Prostate gland (tissue), 2 donors: ENCODE measurements at places on chromosomes 7 and 10.

DNA sequence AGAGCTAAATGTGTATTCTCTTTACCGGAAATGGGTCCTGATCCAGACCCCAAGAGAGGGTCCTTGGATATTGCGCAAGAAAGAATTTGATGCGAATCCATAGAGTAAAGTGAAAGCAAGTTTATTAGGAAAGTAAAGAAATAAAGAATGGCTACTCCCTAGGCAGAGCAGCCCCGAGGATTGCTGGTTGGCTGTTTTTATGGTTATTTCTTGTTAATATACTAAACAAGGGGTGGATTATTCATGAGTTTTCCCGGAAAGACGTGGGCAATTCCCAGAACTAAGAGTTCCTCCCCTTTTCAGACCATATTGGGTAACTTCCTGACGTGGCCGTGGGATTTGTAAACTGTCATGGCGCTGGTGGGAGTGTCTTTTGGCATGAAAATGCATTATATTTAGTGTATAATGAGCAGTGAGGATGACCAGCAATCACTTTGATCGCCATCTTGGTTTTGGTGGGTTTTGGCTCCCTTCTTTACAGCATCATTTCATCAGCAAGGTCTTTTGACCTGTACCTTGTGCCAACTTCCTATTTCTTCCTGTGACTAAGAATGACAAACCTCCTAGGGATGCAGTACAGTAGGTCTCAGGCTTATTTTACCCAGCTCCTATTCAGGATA, 60.4 kb downstream of the ARL4A start:
- DNase-seq: no peak

GRCh38 chr7:98230746-98231471, 19.7 kb downstream of the BHLHA15 start:
- DNase-seq: no peak

- no peak for DNase-seq
Observed at GRCh38 chr10:85638797-85639196, 727.8 kb downstream of the GRID1 start.

DNA sequence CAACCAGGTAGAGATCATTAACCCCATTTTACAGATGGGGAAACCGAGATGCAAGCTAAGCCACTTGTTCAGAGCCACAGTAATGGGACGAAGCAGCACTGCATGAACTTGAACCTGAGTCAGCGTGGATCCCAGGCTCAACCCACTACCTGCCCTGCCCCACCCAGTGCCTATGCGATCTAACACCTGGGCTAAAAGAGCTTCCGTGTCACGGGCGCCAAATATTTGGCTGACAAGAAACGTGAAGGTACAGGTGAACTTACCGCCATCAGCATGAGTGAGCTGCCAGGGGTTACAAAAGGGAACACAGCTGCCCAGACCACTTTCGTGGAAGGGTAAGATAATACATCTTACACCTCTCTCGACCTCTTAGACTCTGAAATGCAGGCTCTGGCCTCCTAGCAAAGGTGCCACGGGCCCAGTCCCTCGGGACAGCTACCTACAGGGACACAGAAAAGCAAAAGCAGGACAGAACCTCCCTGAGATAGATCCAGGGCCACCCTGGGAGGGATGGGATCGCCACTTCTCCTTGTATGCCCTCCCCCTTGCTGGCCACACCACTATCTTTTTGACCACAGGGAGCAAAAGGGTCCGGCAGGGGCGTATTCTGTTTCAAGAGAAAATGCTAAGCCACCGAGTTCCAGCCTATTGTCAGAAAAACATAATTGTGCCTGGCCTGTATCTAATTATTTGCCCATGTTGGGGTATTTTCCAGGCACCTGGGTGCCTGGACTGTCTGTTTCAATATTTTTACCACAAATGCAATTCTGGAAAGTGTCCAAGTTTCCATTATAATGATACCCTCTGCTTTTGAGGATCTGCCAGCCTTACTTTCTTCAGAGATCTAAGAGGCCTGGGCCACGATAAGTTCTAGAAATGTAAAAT, 6.4 kb downstream of the CHST15 start:
- DNase-seq: no peak

DNA sequence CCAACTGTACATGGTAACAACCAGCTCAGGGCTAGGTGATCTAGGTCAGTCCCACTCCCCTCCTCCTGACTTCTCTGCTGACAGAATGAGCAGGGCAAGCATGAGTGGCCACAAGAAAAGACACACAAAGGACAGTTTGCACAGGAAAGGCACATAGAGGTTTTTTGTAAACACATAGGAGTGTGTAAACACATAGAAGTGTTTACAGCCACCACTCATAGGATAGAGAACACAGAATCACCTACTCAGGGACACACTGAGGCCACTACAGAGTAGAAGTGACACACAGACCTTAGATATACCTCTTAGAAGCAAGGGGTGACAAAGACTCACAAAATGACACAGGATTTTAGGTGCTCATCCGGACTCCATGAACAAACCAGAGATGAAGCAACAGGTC, 19.0 kb downstream of the NUDCD3 start:
- DNase-seq: no peak

DNA sequence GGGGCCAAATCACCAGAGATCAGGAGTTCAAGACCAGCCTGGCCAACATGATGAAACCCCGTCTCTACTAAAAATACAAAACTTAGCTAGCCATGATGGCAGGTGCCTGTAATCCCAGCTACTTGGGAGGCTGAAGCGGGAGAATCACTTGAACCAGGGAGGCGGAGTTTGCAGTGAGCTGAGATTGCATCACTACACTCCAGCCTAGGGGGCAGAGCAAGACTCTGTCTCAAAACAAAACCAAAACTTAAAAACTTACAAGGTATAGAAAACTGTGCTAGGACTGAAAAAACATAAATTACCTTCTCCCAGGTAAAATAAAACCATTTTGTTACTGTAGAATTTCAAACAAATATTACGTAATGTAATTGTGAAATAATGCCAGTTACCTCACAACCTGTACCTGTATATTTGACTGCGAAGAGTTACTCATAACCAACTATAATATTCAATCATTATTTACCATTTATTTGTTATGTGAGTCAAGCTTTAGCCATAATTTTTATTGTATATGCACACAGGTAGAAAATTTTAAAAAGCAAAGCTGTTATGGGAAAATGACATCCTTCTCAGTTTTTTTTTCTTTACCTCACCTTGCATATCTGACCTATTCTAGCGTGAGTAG, 180.9 kb downstream of the SEMA3A start:
- DNase-seq: no peak

GRCh38 chr7:123432601-123433000, 101.8 kb downstream of the IQUB start:
- DNase-seq: no peak

DNA sequence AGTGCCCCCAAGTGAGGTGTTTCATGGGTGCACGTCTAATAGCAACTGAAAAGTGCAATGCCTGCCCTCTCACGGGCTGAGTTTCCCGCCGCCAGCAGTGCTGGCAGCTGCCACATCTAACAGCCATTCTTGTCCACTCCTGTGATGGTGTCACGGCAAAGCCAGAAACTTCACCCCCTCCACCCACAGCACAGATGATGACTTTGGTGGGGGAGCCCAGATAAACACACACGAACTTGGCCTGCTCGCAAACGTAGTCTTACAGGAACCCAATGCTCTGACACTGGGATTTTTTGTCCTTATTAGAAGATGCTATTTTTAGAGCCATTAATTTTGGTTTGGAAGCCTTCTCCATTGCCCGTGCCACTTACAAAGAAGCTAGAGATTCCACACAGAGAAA, 26.7 kb downstream of the CPXM2 start:
- DNase-seq: no peak

DNA sequence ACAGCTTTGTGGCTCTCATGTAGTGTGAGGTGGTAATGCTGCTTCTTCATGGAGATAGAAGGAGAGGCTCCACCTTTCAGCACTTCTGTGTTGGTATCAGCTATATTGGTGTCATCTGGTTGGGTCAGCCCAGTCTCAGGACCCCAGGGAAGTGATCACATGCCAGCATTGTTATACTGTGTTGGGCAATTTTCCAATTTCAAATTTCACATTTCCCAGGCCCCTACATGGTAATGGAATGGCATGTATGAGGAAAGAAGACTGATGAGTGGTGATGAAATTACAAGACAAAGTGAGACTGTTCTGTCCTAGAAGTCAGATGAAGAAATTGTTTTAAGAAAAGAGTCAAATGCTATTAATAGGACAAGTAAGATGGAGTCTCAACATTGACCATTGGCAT, 3.7 kb upstream of the AKR1C3 start:
- no peak for DNase-seq

DNA sequence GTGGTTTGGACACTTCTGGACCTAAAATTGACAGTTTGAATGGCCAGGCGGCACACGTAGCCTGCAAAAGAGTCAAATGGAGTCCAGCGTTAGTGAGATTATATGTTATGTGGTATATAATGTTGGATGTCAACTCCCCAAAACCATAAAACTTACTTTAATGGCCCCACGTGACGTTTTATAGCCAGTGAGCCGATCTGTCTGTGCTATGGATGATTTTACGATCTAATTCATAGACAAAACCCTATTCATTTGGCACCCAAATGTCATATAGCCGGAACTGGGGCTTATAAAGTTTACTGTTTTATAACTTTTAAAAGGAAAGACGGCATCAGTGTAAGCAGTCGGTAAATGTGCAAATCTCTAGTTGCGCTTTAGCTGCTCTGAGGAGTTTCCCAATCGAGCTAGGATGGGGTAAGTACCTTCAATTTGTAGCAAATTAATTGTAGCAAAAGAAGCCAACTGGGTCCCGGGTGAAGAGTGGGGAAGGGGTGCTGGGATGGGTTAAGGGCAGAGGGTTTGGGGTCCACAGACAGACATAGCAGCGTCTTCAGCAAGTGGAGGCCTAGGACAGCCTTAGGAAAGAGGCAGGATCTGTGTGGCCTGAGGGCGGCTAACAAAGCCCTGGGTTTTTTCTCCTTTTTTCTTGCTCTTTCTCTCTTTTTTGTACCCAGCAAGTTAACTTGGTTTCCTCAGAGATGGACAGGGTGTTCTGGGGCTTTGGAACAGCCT, 3.2 kb downstream of the HOXA5 start:
- no peak for DNase-seq

DNA sequence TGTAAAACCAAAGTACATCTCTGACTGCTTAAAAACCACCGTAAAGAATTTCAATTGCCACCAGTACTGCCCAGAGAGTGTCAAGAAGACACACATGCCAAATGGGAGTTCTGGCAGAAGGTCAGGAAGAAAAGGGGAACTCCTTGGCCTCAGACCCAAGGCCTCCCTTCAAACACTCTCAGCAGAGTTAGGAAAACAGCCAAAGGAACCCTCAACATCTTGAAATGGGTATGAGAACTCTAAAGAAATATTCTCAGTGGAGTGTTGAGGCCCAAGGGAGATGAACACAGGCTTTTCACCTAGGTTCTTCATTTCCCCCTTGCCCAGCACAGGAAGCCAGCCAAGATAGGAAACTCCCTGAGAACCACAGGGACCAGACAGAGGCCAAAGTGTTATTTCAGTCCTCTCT, 96.1 kb upstream of the ASAH2 start:
- no peak for DNase-seq

GRCh38 chr10:89710753-89711152, 9.4 kb downstream of the KIF20B start:
- DNase-seq: no peak

DNA sequence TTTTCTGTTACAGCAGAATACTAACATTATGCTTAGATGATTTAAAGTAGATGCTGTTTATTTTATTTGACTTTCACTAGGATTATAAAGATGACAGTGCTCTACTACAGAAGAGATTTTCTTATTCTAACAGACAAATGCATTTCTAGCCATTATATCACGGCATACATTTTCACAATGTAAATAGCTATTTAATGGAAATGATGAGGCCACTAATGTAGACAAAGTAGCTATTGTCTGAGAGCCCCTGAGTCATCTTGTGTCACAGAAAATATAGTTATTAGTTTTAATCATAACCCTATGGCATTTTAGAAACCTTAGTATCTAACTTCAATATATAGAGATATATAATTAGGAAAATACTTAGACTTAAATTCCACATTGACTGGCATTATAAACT, 158.0 kb upstream of the AHR start:
- no peak for DNase-seq

DNA sequence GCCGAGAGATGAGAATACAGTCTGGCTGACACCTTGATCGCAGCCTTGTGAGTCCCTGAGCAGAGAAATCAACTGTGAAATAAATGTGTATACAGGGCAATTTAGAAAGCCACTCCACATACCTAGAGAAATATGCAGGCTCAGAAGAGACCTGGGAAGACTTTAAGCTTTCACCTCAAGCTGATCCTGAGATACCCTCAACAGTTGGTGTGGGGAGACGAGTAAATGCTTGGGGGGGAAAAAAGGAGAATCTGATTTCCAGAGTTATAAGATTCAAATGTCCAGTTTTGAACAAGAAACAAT, 123.5 kb downstream of the SMURF1 start:
- no peak for DNase-seq

GRCh38 chr7:95424716-95425115, 10.1 kb downstream of the PON2 start:
- no peak for DNase-seq

GRCh38 chr10:11533328-11533781, 78.1 kb downstream of the USP6NL start:
- DNase-seq: no peak

GRCh38 chr10:110460111-110460809, 37.4 kb upstream of the DUSP5 start:
- no peak for DNase-seq

GRCh38 chr7:79949778-79950177, 184.9 kb upstream of the GNAI1 start:
- no peak for DNase-seq

GRCh38 chr10:125235093-125236069, 75.0 kb upstream of the CTBP2 start:
- DNase-seq: no peak

GRCh38 chr10:130042381-130042780, 68.2 kb downstream of the C10orf143 start:
- DNase-seq: no peak

DNA sequence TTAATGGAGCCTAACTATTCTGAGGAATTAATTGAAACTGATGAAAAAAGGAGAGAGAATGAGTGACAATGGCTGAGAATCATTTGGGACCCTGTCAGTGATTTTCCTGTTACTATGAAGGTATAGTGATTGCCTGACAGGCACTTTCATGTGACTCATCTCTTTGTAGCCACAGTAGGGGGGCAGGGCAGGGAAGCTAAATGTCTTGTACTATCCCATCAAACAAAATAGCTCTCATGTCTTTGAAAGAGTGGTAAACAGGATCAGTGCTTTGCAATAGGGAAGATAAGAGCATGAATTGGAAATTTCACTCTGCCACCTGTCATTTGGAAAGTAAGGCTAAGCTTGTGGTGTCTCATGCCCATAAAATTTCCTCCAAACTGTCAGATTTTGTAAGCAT, 94.5 kb upstream of the GSDME start:
- no peak for DNase-seq

GRCh38 chr10:5195727-5196374, 786 bp upstream of the AKR1C4 start:
- DNase-seq: no peak

DNA sequence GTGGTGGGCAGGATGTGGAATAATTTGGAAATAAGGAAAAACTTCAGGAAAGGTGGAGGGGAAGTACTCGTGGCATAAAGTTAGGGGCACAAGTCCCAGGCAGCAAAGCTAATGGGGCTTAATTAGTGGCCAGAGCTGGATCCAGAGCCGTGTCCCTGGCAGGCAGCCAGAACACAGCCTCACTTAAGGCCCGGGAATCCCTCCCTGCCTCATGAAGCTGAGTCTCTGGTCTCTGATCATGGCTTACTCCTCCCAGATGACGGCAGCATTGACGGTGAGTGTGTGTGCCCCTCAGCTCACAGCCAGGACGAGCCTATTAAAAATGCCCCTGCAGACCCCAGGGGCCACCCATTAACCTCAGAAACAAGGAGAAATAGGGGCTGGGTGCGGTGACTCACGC, 48.2 kb upstream of the NPTX2 start:
- DNase-seq: no peak
